ENCODE measurements at places on chromosomes 6 and 20.

- peak; percentile 19 for DNase-seq
These were observed 1277.2 kb upstream of the GJE1 start for GRCh38 chr6:140855520-140855919.

DNA sequence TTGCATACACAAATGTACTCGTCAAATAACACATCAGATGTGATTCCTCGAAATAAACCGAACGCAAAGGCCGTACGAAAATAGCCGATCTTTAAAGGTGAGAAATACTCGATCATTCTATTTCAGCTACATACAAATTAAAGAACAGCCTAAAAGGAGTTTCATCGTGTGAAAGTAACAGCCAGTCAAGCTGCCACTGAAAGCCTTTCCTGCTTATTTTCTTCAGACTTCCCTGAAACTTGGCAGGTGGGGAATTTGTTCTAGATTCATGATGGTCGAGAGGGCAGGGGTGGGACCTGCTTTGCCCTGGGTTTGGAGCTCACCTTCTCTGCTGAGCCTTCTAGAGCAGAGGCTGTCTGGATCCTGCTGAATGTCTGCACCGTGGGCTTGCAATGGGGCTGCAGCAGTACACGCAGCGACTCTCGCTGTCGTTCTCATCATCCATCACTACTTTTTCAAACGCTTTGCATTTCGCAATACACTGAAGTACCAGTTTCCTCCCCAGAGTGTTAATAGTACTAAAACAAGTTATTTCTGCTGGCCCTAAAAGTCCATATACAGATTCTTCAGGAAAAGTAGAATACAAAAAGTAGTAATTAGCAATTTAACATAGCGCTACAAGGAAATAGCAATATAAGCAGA is 16.2 kb downstream of the FOXC1 start:
- no peak for DNase-seq

- no peak for DNase-seq
These were observed 41.7 kb upstream of the TTPAL start for GRCh38 chr20:44433751-44434538.

- peak; percentile 71 for DNase-seq
These were observed 29.2 kb downstream of the TFEB start for GRCh38 chr6:41705996-41706835.

- no peak for DNase-seq
These were observed 9.8 kb downstream of the PAQR8 start for GRCh38 chr6:52371656-52372191.

DNA sequence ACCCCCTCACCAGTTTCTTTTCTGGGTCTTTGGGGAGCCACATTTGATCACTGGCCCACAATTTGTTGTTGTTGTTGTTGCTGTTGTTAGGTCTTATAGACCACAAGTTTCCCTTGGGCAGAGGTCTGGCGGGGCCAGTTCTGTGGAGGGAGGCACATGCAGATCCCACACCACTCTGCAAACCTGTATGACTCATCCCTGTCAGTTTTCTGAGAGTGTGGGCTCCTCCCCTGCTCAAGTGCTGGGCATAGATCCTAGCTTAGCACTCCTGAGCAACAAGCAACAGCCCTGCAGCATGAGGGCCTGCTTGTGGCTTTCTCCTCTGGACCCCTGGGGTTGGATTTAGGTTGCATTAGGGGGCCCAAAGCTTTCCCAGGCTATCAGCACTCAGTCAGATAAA is 411.1 kb upstream of the HTR1E start:
- no peak for DNase-seq

DNA sequence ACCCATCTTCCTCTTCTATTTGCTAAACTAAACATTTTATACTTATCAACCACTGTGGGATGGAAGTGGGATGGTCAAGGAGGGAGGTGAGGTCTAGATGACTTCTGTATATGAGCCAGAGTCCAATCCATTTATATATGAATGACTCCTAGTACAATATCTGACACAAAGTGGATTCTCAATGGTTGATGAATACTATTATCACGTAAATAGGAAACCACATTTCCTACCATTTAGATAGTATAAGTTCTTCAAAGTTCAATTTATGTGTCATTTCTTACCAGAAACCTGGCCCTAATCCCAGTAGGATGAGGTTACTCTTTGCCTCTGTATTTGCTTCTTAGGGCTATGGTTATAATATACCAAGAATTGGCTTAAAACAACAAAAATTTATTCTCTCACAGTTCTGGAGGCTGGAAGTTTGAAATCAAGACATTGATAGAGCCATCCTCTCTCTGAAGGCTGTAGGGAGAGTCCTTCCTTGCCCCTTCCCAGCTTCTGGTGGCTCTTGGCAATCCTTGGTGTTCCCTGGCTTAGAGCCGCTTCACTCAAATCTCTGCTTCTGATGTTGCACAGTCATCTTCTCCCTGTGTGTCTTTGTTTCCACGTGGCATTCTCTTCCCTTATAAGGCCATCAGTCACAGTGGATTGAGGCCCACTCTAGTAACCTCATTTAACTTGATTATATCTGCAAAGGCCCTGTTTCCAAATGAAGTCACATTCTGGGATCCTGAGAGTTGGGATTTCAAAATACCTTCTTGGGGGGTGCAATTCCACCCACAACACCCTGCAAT is 41.0 kb upstream of the RAB23 start:
- DNase-seq, result peak; percentile 49

GRCh38 chr6:652865-653264 is 4.0 kb downstream of the HUS1B start:
- DNase-seq, result no peak

DNA sequence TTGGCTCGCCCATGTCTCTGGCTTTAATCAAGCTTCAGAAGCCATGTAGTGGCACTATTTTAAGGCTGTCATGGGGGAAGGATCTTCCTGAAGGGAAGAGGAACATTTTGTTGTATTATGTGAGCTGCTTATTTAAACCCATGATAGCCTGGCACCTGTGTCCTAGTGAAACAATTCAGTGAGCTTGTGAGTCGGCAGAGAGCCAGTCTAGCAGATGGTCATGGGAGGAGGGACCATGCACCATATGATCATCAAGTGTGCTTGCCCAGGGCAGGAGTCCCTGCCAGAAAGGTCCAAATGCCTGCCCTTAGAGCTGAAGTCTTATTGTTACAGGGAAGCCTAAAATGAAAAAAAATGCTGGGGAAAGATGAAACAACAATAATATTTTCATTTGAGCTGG is 132.9 kb downstream of the PRDM13 start:
- no peak for DNase-seq

DNA sequence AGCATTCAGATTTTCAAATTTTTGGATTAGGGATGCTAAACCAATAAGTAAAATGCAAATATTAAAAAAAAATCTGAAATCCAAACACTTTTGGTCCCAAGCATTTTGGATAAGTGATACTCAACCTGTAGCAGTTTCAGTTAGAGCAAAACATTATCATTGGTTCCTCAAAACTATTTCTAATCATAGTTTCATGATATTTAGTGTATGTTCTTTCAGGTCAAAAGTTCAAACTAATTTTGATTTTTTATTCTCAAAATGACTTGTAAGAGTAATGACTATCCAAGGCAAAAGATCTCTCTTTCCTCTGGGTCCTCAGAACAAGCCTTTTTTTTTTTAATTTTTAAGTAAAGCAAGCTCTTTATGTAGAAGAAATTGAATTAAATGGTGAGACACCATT is 64.0 kb upstream of the TFB1M start:
- no peak for DNase-seq

DNA sequence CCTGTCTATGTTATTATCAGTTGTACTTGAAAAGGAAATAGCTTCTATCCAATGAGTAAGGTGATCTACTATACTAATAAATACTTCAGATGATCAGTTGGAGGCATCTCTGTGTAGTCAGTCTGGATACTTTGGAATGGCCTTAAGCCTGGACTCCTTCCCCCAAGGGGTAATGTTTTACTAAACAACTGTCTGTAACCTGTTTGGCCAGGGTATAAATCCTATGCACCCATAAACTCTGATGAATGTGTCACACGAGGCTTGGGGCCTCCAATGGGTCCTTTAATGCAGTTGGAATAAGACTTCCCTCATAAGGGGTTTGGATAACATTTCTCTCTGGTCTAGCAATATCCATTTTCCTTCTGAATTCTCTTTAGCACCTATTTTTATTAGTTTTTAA is 19.5 kb upstream of the SLC52A3 start:
- DNase-seq, result no peak

GRCh38 chr20:64247307-64247618 is 8.3 kb upstream of the PCMTD2 start:
- no peak for DNase-seq

DNA sequence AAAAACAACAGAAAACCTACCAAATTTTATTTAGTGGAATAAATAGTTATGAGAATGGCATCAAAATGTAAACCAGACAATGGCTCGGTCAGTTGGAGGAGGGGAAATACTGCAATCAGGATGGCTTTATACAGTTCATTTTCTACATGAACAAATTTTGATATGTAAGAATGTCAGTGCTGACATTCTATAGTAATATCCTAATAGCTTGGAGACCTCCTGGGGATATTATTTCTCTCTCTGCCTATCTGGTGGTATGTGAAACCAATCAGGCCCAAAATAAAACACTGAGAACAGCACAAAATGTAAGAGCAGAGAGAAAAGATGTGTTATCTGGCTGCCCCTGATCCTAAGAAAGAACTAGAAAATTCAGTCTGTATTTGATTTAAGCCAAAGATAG is 327.7 kb downstream of the UBE3D start:
- DNase-seq, result no peak

DNA sequence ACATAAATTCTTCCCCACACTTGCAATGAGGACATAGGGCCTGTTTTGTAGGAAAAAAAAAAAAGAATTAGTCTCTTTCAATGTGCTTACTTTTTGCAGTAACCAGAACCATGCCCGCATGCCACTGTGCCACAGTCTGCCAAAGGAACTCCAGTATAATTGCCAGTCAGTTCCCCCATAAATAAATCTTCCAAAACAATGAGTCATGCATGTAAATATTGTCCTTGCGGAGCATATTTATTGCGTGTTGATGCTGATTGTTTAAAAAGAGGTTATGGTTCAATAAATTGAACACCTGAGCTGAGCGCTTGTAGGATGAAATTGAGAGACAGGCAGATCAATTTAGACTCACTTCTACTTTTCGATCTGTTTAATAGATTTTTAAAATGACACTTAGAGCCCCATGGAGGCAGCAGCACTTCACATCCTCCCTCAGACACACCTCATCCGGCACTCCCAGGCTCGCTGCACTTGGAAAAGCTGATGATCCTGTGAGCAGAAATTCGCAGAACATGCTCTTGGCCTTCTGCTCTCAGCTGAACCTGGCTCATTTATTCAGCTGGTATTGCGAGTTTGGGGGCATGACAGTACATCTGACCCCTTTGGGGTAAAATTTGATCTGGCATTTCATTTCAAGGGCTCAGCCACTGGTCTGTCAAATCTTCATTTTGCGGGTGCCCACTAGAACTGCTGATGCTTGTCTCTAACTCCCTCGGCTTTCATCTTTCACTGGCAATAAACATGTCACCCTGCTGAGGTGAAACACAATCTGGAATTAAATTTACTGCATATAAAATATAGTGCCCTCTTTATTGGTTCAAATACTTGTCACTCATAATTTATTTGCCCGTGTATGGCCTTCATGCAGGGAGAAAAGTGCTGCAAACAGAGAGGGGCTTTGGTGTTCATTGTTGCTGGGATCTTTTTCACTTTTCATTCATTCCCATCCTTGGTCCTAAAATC is 371.1 kb upstream of the POU3F2 start:
- DNase-seq, result no peak

DNA sequence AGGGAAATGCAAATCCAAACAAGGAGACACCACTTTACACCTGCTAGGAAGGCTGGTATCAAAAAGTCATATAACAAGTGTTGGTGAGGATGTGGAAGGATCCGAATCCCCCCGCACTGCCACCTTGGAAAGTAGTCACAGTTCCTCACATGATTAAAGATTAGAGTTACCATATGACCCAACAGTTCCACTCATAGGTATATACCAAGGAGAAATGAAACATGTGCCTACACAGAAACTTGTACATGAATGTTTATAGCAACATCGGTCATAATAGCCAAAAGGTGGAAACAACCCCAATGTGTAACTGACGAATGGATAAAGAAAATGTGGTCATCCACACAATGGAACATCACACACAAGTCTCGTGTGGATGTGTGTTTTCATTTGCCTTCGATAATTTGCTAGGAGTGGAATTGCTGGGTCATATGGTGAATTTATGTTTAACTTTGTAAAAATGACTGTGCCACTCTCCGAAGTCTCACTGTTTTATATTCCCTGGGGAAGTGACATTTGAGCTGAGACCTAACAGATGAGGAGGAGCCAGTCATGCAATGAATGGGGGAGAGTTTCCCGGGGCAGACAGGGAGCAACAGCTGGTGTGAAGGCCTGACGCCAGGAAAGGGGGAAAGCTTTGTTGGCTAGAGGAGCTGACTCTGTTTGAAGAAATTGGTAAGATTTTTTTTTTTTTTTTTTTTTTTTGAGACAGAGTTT is 125.9 kb upstream of the MLN start:
- no peak for DNase-seq

DNA sequence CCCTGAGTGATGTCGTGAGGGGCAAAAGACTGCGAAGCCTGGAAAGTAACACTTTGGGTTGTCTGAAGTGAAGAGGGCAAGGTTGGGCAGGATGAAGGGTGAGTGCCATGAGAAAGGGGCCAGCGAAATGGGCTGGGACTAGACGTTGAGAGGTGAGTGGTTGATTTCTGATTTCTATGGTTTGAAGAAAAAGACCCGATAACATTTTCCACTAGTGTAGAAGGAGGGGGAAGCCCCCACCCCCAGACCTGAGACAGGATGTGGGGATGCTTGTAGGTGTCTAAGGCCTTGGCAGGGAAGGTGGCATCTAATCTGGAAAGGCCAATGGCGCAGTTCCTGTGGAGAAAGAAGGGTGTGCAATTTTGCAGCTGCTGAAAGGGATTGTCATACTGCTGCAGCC is 25.3 kb upstream of the KIF3B start:
- DNase-seq, result no peak

- no peak for DNase-seq
These were observed 58.0 kb upstream of the AHI1 start for GRCh38 chr6:135555550-135555949.

- no peak for DNase-seq
These were observed 2.3 kb downstream of the CD2AP start for GRCh38 chr6:47479874-47480273.

- no peak for DNase-seq
These were observed 21.3 kb upstream of the TLDC2 start for GRCh38 chr20:36854348-36855240.

- DNase-seq, result peak; percentile 69
These were observed 590.7 kb downstream of the MEI4 start for GRCh38 chr6:78243519-78243918.

- peak; percentile 79 for DNase-seq
These were observed 46.7 kb upstream of the CLIC5 start for GRCh38 chr6:46062312-46062711.

- DNase-seq, result no peak
These were observed 102.2 kb downstream of the PREX1 start for GRCh38 chr20:48725555-48725991.

DNA sequence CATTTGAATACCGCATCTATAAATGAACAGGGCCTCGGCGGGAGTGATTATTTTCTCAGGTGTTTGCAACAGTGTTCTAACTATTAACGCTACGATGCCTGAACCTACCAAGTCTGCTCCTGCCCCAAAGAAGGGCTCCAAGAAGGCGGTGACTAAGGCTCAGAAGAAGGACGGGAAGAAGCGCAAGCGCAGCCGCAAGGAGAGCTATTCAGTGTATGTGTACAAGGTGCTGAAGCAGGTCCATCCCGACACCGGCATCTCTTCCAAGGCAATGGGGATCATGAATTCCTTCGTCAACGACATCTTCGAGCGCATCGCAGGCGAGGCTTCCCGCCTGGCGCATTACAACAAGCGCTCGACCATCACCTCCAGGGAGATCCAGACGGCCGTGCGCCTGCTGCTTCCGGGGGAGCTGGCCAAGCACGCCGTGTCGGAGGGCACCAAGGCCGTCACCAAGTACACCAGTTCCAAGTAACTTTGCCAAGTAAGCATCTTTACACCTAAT is 70.9 kb downstream of the HFE start:
- DNase-seq, result peak; percentile 98

- DNase-seq, result peak; percentile 27
These were observed 74.8 kb downstream of the JARID2 start for GRCh38 chr6:15320693-15321092.
